Calu3 (cell line): ENCODE measurements at places on chromosomes 1 and 21. TPM values are rescaled to one million over a fixed set of nuclear protein-coding genes. Genes with fewer than 3 reads are reported as not detected.

- no peak overlapping the region for H3K27ac ChIP-seq
- no peak overlapping the region for H3K4me3 ChIP-seq
- DNase-seq = no peak
These were observed 510.5 kb downstream of the PLPP3 start for GRCh38 chr1:56068908-56069307.

DNA sequence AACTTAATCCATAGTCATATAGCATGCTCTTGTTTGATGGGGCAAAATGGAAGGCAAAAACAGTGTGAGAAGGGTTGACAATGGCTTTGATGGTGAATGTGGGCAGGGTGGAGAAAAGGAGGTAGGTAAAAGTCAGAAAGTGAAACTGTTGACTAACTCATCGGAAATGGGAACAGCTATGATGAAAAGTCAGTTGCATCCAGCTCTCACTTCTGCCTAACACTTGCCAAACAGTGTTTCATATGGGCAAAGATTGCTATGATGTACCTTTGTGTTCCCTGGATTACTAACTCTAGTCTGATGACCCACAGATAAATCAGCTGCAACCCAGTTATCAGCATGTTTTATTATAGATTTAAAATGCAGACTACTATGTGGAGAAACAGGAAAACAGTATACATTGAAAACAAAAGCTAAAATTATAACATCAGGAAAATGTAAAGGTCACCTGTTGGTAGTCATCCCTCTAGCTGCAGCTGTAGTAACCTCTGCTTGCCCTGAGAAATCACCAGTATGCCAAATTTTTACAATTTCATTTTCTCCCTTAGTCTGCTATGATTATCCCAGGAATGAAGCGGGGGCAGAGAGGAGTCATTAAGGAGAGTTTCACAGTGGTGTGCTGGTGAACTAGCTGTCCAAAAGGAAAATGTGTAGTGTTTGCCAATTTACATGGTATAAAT is 11.7 kb downstream of the TNFSF18 start:
- no peak overlapping the region for H3K4me3 ChIP-seq
- no peak for DNase-seq
- H3K27ac ChIP-seq = no peak overlapping the region
- no peaks in the 10 kb centered on the region for H3K27me3 ChIP-seq
- H3K4me1 ChIP-seq = peaks cover 19% of the 10 kb centered on the region

The COL24A1 gene
- total RNA-seq = not detected in 2 replicates

DNA sequence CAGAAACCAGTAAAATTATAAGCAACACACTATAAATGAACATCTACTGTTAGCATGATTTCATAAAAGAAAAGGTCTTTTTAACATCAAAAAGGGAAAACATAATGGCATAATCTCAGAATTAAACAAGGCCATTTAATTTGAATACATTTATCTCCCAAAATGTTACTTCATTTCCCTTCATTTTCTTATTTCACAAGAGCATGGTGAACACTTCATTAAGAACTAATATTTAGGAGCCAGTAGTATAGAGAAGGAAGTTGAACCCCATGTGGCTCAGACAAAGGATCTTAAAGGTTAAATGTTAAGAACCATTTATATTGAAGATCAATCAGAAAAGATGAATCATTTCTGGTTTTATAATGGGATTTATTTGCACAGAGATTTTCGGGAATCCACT is 981.7 kb downstream of the TTLL7 start:
- H3K27me3 ChIP-seq = no peaks in the 10 kb centered on the region
- no peaks in the 10 kb centered on the region for H3K4me1 ChIP-seq
- H3K4me3 ChIP-seq = no peak overlapping the region
- DNase-seq = no peak

The SIM2 gene
- total RNA-seq = 15.1 and 15.4 TPM in 2 replicates

The AMY1A gene
- not detected in 2 replicates for total RNA-seq

DNA sequence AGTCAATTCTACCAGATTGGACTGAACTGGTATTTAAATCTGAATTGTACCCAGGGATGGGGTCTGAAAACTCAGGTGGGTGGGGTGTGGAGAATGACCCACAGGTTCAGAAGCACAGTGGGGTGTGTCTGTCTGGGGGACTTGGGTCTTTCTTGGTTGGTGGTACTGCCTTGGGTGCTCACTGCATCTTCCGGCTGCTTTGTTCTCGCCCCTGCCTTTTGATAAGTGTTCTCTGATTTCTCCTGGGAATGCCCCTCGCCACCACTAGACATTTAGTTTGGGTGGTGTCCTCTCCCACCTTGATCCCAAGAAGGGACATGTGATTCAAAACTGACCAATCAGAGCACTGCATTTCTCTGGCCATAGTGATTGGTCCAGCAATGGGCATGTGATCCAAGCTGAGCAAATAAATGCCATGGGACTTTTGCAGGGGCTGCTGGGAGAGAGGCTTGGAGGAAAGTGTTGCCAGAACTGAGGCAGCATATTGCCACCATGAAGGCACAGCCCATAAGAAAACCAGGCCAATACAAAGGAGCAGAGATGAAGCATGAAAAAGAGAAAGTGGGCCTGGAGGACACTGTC is 270.5 kb downstream of the NPHP4 start:
- DNase-seq = no peak
- H3K36me3 ChIP-seq = no peaks in the 10 kb centered on the region
- H3K4me3 ChIP-seq = no peak overlapping the region
- H3K27me3 ChIP-seq = peaks cover 77% of the 10 kb centered on the region

The KCNK2 gene
- 0.47 and 1.1 TPM in 2 replicates for total RNA-seq

The UBAP2L gene
- total RNA-seq = 245 and 250 TPM in 2 replicates

GRCh38 chr1:210687582-210688279 is 359.0 kb downstream of the HHAT start:
- H3K4me3 ChIP-seq = no peak overlapping the region
- H3K27ac ChIP-seq = no peak overlapping the region
- no peak for DNase-seq
- peaks cover 31% of the 10 kb centered on the region for H3K27me3 ChIP-seq

DNA sequence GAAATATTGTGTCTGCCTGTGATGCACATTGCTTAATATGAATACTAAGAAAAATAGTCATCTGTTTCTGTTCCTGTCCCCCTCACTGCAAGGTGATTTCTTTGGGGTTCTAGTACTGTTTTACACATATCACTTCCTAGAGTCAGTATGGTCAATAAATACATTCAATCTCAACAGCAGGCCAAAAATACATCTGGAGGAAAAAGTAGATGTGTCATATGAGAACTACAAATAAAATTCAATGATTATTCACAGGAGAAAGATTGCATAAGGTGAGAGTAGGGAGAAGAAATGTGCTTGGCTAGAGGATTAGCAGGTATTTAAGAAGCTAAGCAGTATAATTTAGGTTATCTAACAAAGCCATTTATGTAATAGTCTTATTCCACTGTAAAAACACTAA is 45.3 kb upstream of the SAMSN1 start:
- H3K4me3 ChIP-seq = no peak overlapping the region
- no peak for DNase-seq
- peaks cover 9% of the 10 kb centered on the region for H3K4me1 ChIP-seq
- no peaks in the 10 kb centered on the region for H3K36me3 ChIP-seq
- no peak overlapping the region for H3K27ac ChIP-seq

DNA sequence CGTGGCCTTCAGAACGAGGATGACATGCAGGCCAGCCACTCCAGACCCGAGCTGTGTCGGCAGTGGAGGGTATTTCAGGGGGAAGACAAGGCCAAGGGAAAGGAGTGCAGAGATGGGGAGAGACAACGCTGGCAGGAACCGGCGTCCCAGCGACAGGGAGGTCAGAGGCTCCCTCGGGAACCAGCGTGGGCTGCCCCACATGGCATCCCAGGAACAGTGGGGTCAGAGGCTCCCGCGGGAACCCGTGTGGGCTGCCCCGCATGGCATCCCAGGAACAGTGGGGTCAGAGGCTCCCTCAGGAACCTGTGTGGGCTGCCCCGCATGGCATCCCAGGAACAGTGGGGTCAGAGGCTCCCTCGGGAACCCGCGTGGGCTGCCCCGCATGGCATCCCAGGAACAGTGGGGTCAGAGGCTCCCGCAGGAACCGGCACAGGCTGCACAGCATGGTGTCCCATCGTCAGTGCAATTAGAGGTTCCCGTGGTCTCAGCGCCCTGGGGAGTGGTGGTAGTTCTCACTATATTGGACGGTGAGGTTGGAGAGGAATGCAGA is 43.0 kb downstream of the SLC19A1 start:
- H3K4me1 ChIP-seq = no peaks in the 10 kb centered on the region
- H3K27me3 ChIP-seq = no peaks in the 10 kb centered on the region
- H3K36me3 ChIP-seq = peaks cover 22% of the 10 kb centered on the region
- no peak for DNase-seq
- no peak overlapping the region for H3K4me3 ChIP-seq
- H3K27ac ChIP-seq = no peak overlapping the region

DNA sequence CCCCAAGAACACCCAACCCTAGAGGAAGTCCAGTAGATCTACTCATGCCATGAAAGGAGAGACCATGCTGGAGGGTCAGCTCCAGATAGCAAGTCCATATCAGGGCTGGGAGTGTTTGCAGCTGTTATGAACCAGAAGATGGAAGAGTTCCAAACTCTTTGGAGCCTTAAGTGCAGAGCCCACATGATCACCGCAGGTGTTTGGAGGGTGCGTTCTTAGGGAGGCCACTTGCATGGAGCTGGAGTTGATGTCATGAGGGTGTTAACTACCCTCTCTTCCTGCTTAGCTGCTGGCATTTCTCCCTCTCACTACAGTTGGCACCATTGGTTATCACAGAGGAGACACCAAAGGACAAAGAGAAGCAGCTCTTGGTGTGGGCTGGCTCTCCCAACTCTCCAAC is 616.9 kb downstream of the AJAP1 start:
- H3K4me3 ChIP-seq = no peak overlapping the region
- H3K27ac ChIP-seq = no peak overlapping the region
- no peak for DNase-seq
- no peaks in the 10 kb centered on the region for H3K4me1 ChIP-seq

DNA sequence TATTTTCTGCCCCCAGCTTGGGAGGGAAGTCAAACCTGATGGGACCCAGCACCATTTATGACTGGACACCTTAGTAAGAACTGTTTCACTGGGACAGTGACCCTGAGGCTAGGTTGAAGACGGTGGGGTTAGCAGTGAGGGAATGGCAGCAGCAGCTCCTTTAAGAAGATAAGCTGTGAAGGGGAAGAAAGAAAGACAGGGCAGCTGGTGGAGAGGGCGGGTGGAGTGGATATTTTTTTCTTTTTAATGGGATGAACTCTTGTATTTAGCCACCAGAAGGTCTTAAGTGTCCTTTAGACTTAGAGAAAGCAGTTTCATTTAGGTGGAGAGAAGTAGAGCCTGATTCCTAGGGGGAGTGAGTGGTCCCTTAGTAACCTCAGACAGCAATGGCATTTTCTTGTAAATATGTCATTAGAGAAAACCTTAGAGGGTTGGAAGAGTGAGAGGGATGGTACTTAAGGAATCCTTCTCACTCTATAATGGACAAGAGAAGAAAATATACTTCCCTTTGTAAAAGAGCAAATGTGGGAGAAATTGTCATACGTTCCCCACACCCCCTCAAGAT is 187.5 kb downstream of the HHAT start:
- H3K27ac ChIP-seq = no peak overlapping the region
- no peak overlapping the region for H3K4me3 ChIP-seq
- no peaks in the 10 kb centered on the region for H3K4me1 ChIP-seq
- no peak for DNase-seq
- no peaks in the 10 kb centered on the region for H3K27me3 ChIP-seq

GRCh38 chr1:225749706-225750105 is 27.9 kb upstream of the SRP9 start:
- DNase-seq = no peak
- H3K4me3 ChIP-seq = no peak overlapping the region
- H3K36me3 ChIP-seq = peaks cover 6% of the 10 kb centered on the region
- H3K27me3 ChIP-seq = no peaks in the 10 kb centered on the region

DNA sequence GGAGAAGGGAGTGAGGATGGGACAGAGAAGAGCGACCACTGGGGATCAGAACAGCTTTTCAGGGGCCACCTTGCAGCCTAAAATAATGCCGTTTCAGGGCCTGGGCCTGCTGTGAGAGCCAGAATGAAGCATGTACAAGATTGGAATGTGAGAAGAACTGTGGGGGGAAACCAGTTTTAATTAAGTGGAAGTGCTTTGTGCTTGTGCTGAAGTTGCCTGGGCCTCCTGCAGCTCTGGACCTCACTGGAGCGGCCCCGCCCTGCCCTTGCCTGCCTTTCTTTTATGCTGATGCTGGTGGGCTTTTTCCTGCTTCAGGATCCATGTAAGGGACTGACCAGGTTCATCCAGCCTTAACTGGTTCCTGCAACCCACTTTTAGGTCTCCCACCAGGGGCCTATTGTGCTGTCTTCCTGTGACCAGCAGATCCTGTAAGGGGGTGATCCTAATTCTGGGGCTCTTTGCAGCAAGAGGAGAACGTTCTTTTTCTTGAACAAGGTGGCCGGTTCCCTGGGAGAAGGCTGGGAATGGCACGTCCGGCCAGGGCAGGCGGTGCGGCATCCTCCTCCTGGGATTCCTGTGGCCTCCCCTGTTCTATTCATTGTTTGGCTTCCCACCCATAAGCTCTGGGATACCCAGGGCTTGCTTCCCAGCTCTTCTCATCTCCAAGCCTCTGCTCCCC is 3.2 kb downstream of the C1orf226 start:
- H3K4me3 ChIP-seq = no peak overlapping the region
- H3K4me1 ChIP-seq = peaks cover 34% of the 10 kb centered on the region
- peaks cover 12% of the 10 kb centered on the region for H3K36me3 ChIP-seq
- no peak overlapping the region for H3K27ac ChIP-seq
- DNase-seq = no peak
- H3K27me3 ChIP-seq = no peaks in the 10 kb centered on the region

The TIE1 gene
- not detected in 2 replicates for total RNA-seq

DNA sequence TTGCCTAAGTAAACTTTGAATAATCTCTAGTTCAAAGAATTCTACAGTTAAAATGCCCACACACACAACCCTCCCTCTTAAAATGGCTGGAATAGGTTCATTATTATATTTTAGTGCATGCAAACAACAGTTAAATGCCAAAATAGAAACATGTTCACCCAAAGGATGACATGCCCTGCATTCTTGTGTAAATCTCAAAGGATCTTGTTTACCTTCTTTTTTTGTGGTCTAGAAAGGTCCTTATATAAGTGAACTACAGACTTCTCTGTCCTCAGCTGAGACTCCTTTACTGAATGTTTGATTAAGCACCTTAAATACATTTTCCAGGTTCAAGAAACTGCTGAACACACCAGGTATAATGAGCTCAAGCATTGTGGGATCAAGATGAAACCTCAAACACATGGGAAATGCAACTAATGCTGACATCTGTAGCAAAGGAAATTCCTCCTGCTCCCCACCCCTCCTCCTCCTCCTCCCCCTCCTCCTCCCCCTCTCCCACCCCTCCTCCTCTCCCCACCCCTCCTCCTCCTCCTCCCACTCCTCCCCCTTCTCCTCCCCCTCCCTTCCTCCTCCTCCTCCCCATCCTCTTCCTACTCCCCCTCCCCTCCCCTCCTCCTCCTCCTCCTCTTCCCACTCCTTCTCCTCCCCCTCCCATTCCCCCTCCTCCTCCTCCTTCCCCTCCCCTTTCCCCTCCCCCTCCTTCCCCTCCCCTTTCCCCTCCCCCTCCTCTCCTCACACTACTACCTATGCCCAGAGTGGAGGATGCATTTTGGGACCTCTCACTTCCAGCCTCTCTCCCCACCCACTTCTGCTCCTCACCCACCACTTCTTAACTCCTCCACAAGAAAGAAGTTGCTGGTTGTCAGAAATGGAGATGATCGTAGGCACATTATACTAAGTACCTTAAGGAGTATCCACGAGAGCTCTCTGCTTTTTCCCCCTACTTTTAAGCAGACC is 233.9 kb downstream of the MRPL39 start:
- no peaks in the 10 kb centered on the region for H3K36me3 ChIP-seq
- H3K27me3 ChIP-seq = no peaks in the 10 kb centered on the region
- no peak overlapping the region for H3K27ac ChIP-seq
- DNase-seq = no peak
- H3K4me1 ChIP-seq = no peaks in the 10 kb centered on the region
- no peak overlapping the region for H3K4me3 ChIP-seq

The RNASEL gene
- total RNA-seq = 7.0 and 10.0 TPM in 2 replicates

- H3K4me3 ChIP-seq = no peak overlapping the region
- no peak for DNase-seq
- no peaks in the 10 kb centered on the region for H3K36me3 ChIP-seq
- no peaks in the 10 kb centered on the region for H3K4me1 ChIP-seq
- H3K27ac ChIP-seq = no peak overlapping the region
These were observed 127.2 kb downstream of the ZNF281 start for GRCh38 chr1:200282497-200283122.
